ENCODE measurements at places on chromosomes 3 and 15.

- no peaks in the 10 kb centered on the region for H3K4me1 ChIP-seq
- no peak for DNase-seq
- peaks cover 95% of the 10 kb centered on the region for H3K36me3 ChIP-seq
- H3K27ac ChIP-seq: no peak overlapping the region
- H3K27me3 ChIP-seq: no peaks in the 10 kb centered on the region
These were observed 113.7 kb downstream of the TJP1 start for GRCh38 chr15:29708519-29708918.

GRCh38 chr3:43766672-43767465, 76.1 kb downstream of the ABHD5 start:
- H3K4me3 ChIP-seq: no peak overlapping the region
- H3K36me3 ChIP-seq: no peaks in the 10 kb centered on the region
- DNase-seq: no peak
- no peak overlapping the region for H3K27ac ChIP-seq
- no peaks in the 10 kb centered on the region for H3K27me3 ChIP-seq

GRCh38 chr3:179717219-179717618, 64.4 kb downstream of the USP13 start:
- no peaks in the 10 kb centered on the region for H3K4me1 ChIP-seq
- DNase-seq: no peak
- no peaks in the 10 kb centered on the region for H3K27me3 ChIP-seq
- no peak overlapping the region for H3K27ac ChIP-seq

DNA sequence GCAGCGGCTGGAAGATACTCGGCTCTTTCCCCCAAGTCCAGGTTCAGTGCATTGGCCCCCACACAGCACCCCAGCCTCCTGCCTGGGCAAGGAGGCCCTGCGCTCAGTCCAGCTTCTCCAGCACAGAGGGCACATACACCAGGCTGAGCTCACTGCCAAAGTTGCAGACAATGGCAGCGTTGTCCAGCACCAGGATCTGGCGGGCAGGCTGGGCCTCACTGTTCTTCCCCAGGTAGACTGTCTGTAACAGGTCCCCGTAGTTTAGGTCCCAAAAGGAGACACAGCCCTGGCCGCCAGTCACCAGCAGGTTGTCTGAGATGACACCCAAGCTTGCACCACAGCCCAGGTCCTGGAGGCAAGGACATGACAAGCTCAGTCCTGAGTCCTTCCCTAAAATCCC, 32.9 kb downstream of the PTPN23 start:
- H3K4me3 ChIP-seq: no peak overlapping the region
- no peaks in the 10 kb centered on the region for H3K4me1 ChIP-seq
- no peak for DNase-seq
- H3K27ac ChIP-seq: no peak overlapping the region

DNA sequence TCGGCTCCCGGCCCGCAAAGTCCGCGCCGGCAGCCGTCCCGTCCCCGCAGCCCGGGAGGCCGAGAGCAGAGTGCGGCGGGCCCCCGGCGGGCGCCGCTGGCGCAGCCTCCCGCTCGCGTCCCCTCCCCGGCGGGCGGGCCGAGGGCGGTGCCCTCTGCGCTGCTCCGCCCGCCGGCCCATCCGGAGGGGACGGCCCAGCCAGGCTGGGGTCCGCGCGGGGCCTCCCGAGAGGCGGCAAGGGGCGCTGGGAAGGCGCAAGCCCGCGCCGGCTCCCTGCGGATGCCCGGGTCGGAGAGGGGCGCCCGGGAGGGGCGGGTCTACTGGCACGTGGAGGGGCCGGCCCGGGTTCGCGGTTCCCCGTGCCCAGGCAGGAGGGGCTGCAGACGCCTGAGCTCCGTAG, at the start of the genes CLCN2 and POLR2H:
TSS of gene CLCN2 (minus strand) at position 74 of the 400 bp plus-strand sequence. CDS start 126 bp downstream, outside the sequence.
TSS of gene POLR2H (plus strand) at position 179 of the 400 bp plus-strand sequence. CDS start 1,783 bp downstream, outside the sequence.
- H3K36me3 ChIP-seq: peaks cover 28% of the 10 kb centered on the region
- peaks cover 23% of the 10 kb centered on the region for H3K4me1 ChIP-seq
- no peaks in the 10 kb centered on the region for H3K27me3 ChIP-seq
- H3K4me3 ChIP-seq: peak within 1 kb of the TSS; percentile 98
- peak; percentile 61 for DNase-seq

DNA sequence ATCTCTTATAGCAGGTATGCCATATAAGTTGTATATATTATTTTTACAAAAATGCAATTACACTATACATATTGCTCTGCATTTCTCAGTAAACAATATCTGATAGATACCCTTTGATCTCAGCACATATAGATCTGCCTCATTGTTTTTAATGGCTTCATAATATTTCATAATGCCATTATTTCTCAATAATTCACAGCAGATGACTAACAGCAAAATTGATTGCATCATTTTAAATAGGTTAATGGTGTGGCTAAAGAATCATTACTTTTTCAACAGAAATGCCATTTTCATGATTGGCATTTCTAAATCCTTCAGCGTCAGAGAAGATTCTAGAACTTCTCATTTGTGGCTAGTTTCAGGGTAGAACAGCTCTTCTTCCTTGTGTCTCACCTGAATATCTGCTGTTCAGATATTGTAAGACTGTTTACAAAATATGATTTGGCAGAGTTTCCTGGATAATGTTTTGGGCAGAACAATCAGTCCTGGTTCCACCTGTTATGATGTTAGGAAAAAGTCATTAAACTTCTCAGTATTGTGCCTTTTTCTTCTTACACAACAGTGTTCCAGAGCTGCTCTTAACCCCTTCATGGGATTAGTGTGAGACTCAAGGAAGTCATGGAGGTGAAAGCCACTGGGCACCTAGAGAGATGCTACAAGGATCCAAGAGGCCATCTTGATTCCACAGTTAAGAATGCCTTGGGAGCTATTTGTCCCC, 397.6 kb upstream of the THBS1 start:
- no peaks in the 10 kb centered on the region for H3K36me3 ChIP-seq
- H3K27me3 ChIP-seq: no peaks in the 10 kb centered on the region
- H3K4me3 ChIP-seq: no peak overlapping the region
- H3K4me1 ChIP-seq: peaks cover 5% of the 10 kb centered on the region
- H3K27ac ChIP-seq: no peak overlapping the region

Data from lower lobe of right lung (tissue), 2 donors.